ENCODE measurements at places on chromosomes 5 and 9. TPM values are rescaled to one million over a fixed set of nuclear protein-coding genes. Genes with fewer than 3 reads are reported as not detected.
A peak's percentile ranks its signal among the peaks of the same experiment; 100 is the strongest.

DNA sequence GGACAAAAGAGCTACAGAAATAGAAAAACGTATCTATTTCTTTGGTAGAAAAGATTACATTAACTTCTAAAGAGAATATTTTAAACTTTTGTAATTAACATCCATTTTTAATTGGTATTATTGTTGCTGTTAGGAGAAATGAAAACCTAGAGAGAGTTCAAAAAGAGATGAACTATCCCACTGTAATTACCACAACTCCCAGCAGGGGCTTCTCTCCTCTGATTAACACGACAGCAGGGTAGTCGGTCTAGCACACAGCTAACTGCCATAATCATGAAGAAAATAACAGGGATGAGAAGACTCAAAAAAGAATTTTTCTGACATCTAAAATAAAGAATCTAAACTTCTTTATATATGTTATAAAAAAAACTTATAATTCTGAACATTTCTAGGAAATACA, 86.2 kb upstream of the CDH9 start:
- H3K27me3 ChIP-seq: no peaks in the 10 kb centered on the region
- H3K27ac ChIP-seq: no peak overlapping the region
- DNase-seq: no peak

DNA sequence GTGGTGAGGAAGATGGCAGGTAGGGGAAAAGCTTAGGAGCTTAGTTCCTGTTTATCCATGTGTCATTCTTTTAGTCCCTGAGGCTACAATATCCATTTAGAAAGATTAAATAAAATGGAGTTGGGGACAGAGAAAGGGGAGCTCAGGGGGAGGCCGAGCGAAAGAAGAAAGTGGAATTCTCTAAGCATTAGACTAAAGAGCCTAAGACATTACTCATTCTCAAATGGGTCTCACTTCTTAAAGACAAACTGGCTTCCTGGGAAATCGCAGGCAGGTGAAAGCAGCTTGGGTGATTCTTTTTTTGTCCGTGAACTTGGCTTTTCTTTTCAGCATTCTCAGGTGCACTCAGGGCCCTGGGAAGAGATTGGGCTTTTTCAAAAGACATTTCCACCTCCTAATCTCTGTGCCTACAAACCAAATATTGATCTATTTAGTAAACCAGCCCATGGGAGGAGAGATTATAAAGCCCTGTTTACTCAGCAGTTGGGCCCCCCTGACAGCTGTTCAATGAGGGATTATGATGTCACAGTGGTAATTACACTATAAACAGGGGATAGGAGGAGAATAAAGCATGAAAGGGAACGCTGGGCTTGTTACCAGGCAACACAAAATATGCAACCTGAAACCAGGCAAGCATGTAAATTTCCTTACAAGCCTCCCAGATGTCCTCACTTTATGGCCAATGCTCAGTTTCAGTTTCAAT, 584.0 kb downstream of the ACTL7B start:
- no peaks in the 10 kb centered on the region for H3K27me3 ChIP-seq
- DNase-seq: peak; percentile 63
- H3K27ac ChIP-seq: no peak overlapping the region
- peaks cover 16% of the 10 kb centered on the region for H3K4me1 ChIP-seq

- H3K27ac ChIP-seq: no peak overlapping the region
- H3K27me3 ChIP-seq: no peaks in the 10 kb centered on the region
- no peak for DNase-seq
- H3K4me1 ChIP-seq: no peaks in the 10 kb centered on the region
- H3K4me3 ChIP-seq: no peak overlapping the region
These were observed 41.5 kb downstream of the FBXO4 start for GRCh38 chr5:41966401-41967105.

GRCh38 chr9:5112109-5112592, 73.3 kb downstream of the INSL6 start:
- no peaks in the 10 kb centered on the region for H3K27me3 ChIP-seq
- H3K4me1 ChIP-seq: no peaks in the 10 kb centered on the region
- H3K36me3 ChIP-seq: no peaks in the 10 kb centered on the region

DNA sequence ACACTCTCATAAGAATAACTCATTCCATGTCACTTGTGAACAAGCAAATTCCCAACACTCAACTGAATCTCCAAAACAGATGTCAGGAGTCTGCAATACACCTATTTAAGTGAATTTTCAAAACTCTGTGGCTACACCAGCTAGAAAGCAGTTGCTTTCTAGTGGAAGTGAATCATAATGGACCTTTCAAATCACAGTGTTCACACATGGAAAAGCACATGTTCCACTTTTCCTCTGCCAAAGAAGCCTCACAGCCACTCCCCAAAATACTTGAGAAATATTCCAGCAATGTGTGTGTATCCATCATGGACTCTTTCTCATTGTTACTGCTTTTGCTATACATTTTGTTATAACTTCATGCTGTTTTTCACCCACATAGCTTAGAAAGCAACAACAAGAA, 17.4 kb downstream of the MARCHF3 start:
- DNase-seq: no peak
- no peaks in the 10 kb centered on the region for H3K27me3 ChIP-seq
- H3K36me3 ChIP-seq: no peaks in the 10 kb centered on the region

DNA sequence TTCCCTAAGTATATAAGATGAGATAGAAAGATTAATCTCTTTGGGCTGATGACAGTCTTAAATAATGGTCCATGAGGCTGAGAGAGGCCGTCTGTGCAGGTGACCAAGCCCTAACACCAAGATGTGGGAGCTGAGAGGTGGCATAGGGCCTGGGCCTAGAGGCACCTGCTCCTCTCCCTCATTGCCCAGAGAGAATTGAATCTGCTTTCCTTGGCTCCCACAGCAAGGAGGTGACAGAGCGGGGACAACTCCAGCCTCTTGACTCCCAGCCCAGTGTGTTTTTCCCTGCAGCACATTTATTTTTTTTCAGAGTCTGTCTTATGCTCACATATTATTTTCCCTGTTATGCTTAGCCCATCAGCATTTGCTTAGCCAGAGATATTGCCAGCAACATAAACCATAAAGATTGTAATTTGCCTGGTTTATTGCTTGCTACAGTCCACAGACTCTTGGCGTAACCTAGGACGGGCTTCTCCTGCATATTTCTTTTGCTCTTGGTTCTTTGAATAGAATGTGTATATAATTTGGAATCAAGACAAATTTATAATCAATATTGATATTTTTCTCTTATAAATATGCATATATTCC, 105.6 kb downstream of the NTRK2 start:
- H3K27me3 ChIP-seq: no peaks in the 10 kb centered on the region
- H3K36me3 ChIP-seq: no peaks in the 10 kb centered on the region
- no peak for DNase-seq
- H3K4me3 ChIP-seq: no peak overlapping the region
- no peaks in the 10 kb centered on the region for H3K4me1 ChIP-seq

DNA sequence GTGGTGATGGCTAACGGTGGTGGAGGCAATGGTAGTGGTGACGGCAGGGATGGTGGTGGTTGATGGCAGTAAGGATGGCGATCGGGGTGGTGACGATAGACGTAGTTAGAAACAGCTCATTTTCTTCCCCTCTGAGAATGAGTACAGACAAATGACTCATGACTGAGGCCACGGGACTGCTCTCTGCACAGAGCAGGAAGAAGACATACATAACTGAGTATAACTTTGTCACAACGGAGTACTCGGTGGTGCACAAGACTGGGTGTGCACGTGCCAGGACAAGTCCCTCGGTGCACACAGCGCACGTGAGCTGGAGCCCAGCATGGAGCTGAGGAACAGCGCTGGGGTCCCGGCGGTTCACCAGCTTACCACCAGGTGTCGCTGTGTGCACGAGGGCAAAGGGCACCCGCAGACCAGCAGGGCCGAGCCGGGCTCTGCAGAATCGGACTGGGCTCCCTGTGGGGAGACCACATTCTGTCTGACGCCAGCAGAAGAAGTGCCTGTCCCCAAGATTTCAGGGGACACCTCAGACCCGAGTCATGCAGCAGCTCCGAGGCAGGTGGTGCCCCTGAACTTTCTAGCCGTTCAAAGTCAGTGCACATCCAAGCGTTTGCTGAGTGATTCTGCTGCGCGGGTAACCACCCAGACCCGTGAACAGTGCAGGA, 188.6 kb downstream of the FSTL4 start:
- DNase-seq: peak; percentile 70
- peaks cover 4% of the 10 kb centered on the region for H3K4me1 ChIP-seq
- no peaks in the 10 kb centered on the region for H3K27me3 ChIP-seq
- no peak overlapping the region for H3K4me3 ChIP-seq

DNA sequence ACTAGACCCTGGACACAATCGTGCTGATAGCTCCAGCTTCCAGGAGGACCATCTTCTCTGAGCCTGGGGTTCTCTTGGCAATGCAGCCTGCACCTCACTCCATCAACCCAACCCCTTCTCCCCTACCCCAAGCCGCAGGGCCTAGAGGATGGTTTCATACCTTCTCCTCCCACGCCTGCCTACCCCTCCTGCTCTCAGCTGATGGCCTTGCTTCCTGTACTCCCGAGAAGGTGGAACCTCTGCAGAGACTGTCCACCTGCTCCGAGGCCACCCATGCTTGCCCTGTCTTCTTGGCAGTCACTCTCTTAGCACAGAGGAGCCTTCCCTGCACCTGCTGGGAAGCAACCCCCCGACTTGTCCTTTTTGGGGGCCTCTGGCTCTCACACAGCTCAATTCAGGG, 241.9 kb downstream of the IRX2 start:
- H3K36me3 ChIP-seq: no peaks in the 10 kb centered on the region
- no peaks in the 10 kb centered on the region for H3K4me1 ChIP-seq
- H3K27ac ChIP-seq: no peak overlapping the region
- H3K27me3 ChIP-seq: no peaks in the 10 kb centered on the region

DNA sequence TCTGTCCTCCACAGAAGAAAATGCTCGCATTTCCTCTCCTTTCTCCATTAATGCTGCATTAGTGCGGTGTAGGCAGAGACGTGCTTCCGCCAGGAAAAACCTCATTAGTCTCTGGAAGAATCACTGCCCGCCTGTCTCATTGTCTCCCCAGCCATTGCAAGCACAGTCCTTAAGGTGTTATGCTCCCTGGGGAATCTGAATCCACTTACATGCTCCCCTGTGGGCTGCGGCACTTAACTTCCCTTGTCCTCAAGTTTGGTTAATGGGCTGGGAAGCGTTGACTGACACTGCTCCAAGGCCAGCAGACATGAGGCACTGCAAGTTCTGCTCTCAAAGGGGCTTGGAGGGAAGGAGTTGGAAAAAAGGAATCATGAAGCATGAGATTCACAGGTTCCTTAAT, 41.6 kb downstream of the TARS1 start:
- DNase-seq: no peak
- H3K4me3 ChIP-seq: no peak overlapping the region
- H3K27ac ChIP-seq: no peak overlapping the region
- peaks cover 10% of the 10 kb centered on the region for H3K4me1 ChIP-seq

- H3K4me1 ChIP-seq: no peaks in the 10 kb centered on the region
- no peak overlapping the region for H3K4me3 ChIP-seq
- H3K27ac ChIP-seq: no peak overlapping the region
- H3K27me3 ChIP-seq: no peaks in the 10 kb centered on the region
These were observed 2.5 kb downstream of the PDCD1LG2 start for GRCh38 chr9:5512658-5513452.

DNA sequence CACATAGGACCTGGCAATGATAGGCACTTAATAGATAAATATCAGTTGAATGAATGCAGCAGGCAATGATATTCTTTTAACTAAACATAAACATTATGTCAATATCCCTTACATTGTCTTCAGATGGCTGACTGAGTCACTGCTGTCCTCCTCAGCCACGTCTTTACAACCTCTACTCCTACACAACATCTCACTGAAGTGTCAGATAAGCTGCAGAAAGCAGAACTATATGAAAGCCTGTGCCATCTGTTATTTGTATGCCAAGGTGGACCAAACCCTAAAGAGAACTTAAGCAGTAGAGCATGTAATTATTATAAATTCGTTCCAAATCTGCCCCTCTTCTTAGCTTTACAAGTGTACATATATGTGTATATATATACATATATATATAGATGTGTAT, 271.2 kb downstream of the RASEF start:
- no peak overlapping the region for H3K27ac ChIP-seq
- DNase-seq: no peak

GRCh38 chr9:2066312-2067273, 51.4 kb downstream of the SMARCA2 start:
- no peaks in the 10 kb centered on the region for H3K27me3 ChIP-seq
- no peak overlapping the region for H3K27ac ChIP-seq
- DNase-seq: peak; percentile 36
- H3K4me3 ChIP-seq: no peak overlapping the region
- no peaks in the 10 kb centered on the region for H3K36me3 ChIP-seq
- peaks cover 18% of the 10 kb centered on the region for H3K4me1 ChIP-seq

DNA sequence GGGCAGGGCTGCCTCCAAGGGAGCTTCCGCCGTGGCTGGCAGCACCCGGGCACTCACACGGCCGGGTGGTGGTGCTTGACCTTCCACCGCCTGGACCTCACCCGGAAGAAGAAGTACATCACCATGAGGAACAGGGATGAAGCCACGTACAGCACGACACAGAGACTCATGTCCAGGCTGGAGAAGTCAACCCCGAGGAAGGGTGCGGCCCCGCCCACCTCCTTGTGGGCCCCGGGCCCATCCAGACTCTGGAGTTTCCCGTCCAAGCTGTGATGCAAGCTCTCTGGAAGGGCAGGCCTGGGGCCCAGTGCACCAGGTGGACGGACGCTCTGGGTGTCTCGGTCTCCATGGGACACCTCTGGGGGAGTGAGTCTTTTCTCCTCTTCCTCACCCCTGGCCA, 3.7 kb upstream of the LHX3 start:
- H3K4me3 ChIP-seq: no peak overlapping the region
- H3K36me3 ChIP-seq: peaks cover 5% of the 10 kb centered on the region
- DNase-seq: no peak
- no peak overlapping the region for H3K27ac ChIP-seq
- H3K27me3 ChIP-seq: peaks cover 7% of the 10 kb centered on the region

DNA sequence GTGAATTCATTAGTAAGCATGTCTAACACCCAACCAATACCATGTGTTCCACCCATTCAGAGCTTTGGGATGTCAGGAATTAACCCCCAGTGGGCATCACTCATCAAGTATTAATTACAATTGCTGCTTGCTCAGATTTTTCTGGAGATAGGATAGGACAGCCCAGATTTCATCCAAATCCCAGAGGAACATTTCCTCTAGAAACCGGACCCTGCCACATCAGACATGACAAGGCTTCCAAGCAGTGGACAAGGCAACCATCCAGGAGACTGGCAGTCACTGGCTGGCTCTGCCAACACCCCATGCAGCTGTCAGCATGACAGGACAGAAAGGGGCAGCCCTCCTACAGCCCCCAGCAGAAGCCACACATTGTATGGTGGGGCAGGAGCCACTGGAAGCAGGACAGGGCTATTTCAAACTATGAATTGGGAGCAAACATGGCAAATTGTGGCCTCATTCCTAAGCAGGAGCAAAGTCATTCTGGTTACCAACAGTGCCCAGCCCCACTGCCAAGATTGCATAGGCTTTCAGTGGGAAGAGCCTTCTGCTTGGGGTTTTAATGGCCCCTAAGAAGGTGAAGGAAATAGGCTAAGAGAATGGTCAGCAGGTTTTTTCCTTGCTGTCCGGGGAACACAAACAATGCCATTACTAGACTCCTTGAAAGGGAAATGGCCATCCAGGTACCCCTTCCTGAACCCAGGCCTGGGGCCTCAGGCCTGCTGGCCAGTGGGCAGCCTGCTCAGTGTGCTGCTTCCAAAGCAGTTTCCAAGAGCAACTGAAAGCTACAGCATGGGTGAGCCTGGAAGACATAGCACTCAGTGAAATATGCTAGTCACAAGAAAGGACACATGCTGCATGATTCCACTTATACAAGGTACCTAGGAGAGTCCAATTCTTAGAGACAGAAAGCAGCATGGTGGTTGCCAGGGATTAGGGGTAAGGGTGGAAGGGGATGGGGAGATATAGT, 294.7 kb upstream of the SLC30A5 start:
- no peak for DNase-seq
- H3K4me3 ChIP-seq: no peak overlapping the region
- H3K36me3 ChIP-seq: no peaks in the 10 kb centered on the region
- H3K4me1 ChIP-seq: no peaks in the 10 kb centered on the region
- H3K27ac ChIP-seq: no peak overlapping the region

The POMT1 gene
- 34.6 TPM for total RNA-seq

The CCL27 gene
- not detected for total RNA-seq

The PLPP6 gene
- 16.2 TPM for total RNA-seq

The SLC45A2 gene
- total RNA-seq: not detected

The ABLIM3 gene
- total RNA-seq: 11.2 TPM

Data from body of pancreas (tissue), 4 donors.